ENCODE measurements at places on chromosomes 7 and 10.

DNA sequence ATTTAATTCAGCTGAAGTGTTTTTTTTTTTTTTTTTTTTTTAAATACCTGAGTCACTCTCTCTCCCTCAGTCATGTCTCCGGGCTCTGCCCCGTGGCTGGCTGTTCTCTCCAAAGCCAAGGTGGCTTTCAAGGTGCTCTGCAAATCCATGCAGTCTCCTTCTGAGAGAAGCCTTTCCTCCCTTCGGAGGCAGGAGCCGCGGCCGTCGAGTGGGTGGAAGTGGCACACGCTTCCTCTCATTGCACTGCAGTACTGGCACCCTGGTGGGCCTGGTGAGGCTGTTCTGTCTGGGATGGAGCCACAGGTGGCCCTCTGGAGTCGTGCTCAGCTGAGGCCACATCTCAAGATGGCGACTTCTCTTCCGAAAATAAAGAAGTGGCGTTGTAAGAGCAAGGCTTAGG is 221.8 kb downstream of the GLRX3 start:
- DNase-seq: no peak

GRCh38 chr10:88800152-88801125 is 2.1 kb upstream of the LIPM start:
- DNase-seq: no peak

GRCh38 chr10:97889461-97890265 is 40.0 kb downstream of the GOLGA7B start:
- DNase-seq: no peak

DNA sequence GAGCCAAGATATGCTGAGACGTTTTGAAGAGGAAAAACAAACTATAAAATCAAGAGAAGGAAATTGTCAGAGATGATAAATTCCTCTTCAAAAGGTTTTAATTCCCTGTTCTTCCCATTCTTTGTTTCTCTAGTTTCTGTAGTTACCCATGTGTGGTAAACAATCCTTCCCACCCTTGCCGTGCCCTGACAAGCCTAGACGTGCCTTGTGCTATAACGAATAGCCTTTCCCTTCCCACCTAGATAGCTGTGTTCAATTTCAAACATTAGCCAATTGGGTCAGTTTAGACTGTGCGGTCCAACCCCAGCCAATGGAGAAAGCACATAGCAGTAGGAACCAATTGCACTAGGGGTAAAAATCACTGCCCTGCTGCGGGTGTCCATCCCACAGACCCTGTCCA is 138.1 kb downstream of the RALA start:
- no peak for DNase-seq

GRCh38 chr7:107920048-107920772 is 29.2 kb downstream of the DLD start:
- no peak for DNase-seq

- no peak for DNase-seq
Observed at GRCh38 chr10:124229989-124230634, 136.7 kb upstream of the CHST15 start.

DNA sequence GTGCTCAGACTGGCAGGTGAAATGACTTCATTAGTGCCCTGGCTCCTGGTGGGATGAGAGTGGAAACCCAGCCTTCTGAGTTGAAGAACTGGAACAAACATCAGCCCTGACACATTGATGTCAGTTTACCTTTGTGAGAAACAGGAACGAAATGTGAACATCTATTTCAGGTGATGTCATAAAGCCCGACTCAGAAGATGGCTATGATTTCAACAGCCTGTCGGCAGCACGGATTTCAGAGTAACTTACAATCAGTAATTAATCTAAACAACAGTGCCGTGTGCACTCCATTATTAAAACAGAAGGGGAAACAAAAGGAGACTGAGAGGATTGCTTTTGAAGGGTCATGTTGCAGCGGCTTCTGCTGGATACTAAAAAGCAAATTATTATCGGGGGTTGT is 243.2 kb downstream of the FRMD4A start:
- DNase-seq: no peak

DNA sequence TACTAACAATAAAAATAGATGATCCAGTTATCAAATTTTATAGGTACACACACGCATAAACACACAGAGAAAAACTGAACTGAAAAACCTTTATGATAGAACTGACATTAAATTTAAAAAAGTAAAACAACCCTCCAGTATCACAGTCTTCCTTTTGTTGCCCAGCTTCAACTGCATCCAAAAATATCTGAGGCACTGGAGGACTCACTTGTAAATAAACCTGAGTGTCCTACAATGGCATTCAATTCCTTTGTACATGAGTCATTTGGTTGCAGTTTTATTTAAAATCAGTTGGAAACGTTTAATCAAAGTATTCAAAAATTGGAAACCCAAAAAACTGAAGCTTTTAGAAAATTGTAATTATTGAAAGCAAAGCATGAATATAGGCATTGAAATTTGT is 265.2 kb upstream of the CSTF2T start:
- no peak for DNase-seq

- DNase-seq: no peak
Observed at GRCh38 chr10:78353636-78354035, 320.0 kb downstream of the RPS24 start.

GRCh38 chr10:31467791-31468535 is 148.9 kb downstream of the ZEB1 start:
- no peak for DNase-seq

GRCh38 chr7:3892686-3893085 is 591.6 kb downstream of the SDK1 start:
- no peak for DNase-seq

- DNase-seq: no peak
Observed at GRCh38 chr7:48045195-48045765, 9.9 kb downstream of the C7orf57 start.

- no peak for DNase-seq
Observed at GRCh38 chr10:31926765-31927564, 1.7 kb downstream of the ARHGAP12 start.

DNA sequence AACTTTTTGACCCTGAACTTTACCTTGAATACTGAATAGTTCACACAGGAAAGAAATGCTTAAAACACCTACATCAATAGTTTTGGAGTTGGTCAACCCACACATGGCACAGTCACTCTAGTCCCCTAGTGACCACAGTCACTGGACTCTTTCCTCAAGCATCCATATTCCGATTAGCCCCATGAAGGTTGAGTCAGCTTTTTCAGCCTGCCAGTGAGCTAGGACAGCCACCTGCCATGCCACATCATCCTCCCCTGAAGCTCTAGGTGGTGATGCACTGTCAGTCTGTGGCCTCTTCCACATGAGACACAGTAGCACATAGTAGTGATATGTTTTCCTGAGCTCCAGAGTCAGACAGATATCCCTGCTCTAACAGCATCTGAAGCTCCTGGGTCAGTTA is 537.2 kb downstream of the XPNPEP1 start:
- no peak for DNase-seq

GRCh38 chr10:52908478-52908877 is 135.9 kb upstream of the MBL2 start:
- no peak for DNase-seq

- DNase-seq: no peak
Observed at GRCh38 chr7:121069346-121070100, 81.0 kb downstream of the CPED1 start.

DNA sequence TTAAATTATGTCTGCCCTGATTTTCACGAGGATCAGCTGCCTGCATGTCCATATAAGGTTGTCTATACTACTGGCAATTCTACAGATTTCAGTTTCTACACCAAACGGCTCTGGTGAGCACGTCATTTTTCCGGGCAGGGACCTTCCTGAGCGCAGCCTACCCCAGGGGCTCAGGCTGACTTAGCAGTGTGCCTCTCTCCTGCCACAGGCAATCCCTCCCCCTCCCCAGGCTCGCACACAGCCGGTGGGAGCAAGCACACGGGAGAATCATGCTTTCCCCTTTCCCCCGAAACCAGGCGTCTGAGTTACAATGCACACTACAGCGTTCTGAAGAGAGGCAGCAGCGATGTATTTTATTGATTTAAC is 1.7 kb downstream of the KLF6 start:
- DNase-seq: peak; percentile 51

DNA sequence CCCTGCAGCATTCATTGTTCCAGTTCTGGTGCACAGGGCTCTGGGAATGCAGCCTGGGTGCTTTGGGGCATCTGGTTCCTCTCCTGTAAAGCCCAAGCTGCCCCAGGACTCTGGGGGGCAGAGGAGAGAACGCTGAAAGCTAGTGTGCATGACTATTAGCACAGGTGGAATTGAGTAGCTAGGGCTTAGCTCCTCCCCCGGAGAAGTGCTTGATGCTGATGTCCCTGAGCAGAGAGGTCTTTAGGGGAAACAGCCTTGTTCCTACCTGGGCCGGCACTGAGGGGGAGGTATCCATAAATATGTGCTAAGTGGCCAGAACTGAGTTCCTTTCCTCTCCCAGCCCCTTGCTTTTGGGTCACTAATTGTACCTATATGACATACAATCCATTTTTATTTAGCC is 3.9 kb downstream of the ADCY1 start:
- DNase-seq: no peak

DNA sequence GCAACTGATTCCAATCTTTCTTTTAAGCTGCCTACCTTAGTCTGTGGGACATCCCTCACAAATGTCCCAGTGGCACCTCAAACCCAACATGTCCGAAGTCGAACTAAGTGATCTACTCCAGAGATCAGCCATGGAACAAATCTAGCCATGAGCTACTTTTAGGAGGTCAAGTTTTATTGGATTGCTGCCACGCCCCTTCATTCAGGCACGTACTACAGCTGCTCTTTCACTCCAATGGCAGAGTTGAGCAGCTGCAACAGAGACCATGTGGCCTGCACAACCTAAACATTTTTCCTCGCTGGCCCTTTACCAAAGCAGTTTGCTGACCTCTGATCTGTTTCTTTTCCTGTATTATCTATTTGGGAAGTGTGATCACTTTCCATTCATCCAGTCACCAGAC is 192.4 kb upstream of the CDCA7L start:
- DNase-seq: no peak

- no peak for DNase-seq
Observed at GRCh38 chr10:114521255-114521654, 117.0 kb upstream of the AFAP1L2 start.

GRCh38 chr7:86320341-86320740 is 323.4 kb upstream of the GRM3 start:
- no peak for DNase-seq

DNA sequence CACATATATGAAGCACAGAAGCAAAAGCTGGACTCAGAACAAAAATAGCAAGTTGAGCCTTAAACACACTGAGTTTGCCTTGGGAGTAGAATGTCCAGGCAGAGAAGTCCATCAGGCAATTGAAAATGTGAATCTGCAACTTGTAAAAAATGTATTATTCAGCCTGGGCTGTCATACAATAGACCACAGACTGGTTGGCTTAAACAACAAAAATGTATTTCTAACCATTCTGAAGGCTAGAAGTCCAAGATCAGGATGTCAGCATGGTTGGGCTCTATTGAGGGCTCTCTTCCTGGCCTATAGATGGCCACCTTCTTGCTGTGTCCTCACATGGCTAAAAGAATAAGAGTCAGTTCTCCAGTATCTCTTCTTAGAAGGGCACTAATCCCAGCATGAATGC is 76.5 kb upstream of the CAPZA2 start:
- no peak for DNase-seq

DNA sequence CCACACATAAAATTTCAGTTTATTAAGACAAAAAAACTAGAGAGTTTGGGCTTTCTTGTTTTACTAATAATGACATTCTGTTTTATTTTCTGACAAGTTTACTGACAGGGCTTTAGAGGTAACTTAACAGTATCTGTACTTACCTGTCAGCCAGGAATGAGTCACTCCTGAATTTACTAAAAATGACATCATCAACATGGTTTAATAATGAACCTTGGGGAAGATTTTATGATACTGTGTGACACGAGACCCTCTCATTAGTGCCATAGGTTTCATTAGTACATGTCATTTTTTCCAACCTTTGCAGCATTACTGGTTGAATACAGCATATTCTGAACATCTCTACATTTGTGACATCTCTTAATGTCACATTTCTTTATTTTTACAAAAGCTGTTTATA is 131.1 kb downstream of the KCND2 start:
- DNase-seq: no peak

GRCh38 chr7:128881458-128882125 is 18.9 kb downstream of the ATP6V1F start:
- no peak for DNase-seq
